Stimulated activated CD8-positive, alpha-beta memory T cell treated with anti-CD3 and anti-CD28 coated beads, Interleukin-7, amount 100 ng/mL, for 4 hours (primary cell): ENCODE measurements at places on chromosomes 4 and X.

DNA sequence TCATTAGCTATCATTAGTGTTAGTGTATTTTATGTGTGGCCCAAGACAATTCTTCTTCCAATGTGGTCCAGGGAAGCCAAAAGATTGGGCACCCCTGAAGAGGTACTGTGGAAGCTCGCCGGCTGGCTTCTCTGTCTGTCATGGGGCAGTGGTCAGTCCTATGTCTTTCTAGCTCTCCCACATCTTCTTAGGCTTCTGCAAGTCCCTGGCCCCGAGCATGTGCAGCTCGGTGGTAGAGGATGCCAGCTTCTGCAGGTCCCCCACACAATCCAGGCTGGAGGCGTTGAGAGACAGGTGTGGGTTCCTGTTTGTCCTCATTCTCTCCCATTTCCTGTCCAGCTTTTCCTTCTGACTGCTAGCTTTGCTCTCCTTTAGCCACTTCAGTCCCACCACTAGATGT, 134.1 kb upstream of the NALF2 start:
- DNase-seq = no peak

GRCh38 chr4:113701169-113701568, 60.4 kb downstream of the CAMK2D start:
- no peak for DNase-seq

- DNase-seq = no peak
Measured at GRCh38 chr4:60384516-60384915, 815.6 kb upstream of the ADGRL3 start.

DNA sequence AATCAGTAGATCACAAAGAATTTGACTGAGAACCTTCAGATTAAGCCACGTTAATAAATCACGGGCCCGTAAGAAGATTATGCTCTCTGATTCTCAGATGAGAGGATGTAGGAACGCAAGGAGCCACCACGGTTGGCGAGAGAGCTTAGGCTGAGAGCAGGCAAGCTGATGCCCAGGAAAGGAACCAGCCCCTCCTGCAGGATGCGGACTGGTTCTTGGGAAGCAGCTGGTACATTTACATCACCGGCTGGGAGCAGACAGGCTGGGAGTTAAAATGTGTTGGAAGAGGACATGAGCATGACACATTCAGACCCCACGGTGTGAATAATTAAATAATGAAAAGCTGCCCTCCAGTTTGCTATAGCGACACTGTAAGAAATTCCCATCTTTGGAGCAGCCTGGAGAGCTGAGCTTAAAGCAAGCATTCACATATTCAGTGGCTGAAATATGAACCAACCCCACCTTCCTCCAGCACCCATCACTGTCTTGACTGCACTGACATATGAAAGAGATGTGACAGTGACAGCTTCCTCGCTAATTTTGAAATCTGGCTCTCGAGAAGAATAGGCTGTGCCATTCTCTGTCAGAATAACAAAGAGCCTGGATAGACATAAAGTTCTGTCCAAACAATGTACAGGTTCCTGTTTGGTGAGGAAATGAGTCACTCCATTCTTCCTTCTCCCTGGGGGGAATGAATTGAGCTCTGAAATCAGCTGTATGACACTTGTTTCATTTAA, 33.1 kb downstream of the LNX1 start:
- no peak for DNase-seq

- no peak for DNase-seq
Measured at GRCh38 chrX:100654261-100654660, 10.3 kb downstream of the SRPX2 start.

GRCh38 chr4:102114118-102114630, 231.1 kb downstream of the SLC39A8 start:
- no peak for DNase-seq

DNA sequence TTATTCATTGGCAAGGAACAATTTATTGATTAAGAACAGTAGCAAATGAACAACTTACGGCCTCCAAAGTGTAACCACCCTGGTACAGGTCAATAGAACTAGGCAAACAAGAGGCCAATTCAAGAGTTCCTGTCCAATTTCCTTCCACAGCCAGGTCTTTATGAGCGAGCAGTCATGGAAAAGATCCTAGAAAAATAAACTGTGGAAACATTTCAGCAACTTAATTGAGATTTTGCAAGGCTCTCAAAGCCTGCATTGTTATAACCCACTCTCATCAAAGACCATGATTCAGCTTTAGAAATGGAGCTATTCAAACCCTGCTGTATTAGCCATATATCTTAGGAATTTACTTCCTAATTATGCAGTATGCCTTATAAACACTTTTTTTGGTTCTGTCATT, 43.6 kb downstream of the UNC5C start:
- no peak for DNase-seq

DNA sequence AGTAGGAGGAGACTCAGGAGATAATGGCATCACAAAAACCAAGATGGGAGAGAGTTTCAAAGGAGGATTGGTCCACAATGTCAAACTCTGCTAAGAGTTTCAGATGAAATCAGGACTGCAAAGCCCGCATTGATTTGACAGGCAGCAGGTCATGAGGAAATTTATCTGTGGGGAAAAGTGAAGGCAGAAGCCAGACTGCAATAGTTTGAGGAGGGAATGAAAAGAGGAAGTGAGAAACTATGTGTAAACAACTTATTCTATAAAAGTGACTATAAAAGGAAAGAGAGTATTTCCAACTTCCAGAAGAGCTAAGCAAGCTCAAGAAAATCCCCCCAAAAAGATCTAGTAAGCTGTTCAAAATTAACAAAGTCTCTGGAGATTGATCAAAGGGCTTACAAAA, 66.3 kb upstream of the DGKK start:
- no peak for DNase-seq

GRCh38 chrX:13607996-13608365, 38.6 kb downstream of the EGFL6 start:
- no peak for DNase-seq

- DNase-seq = no peak
Measured at GRCh38 chr4:93444860-93445259, 383.7 kb upstream of the ATOH1 start.

DNA sequence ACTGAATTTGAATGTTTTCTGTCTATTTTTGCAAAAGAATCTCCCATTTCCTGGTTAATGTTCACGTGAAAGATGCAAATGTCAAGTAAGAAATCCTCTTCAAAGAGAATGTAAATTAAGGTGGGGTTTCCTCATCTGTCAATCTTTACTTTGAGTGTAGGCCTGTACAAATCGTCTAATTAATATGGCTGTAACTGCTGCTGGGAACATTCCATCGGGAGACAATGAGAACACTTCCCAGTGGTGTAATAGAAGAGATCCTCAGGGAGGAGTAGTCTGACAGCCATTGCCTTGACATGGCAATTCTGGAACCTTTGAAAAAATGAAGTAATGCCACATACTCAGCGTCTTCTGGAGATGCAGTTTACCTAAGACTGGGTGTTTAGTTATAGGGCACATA, 3.7 kb downstream of the EREG start:
- no peak for DNase-seq

DNA sequence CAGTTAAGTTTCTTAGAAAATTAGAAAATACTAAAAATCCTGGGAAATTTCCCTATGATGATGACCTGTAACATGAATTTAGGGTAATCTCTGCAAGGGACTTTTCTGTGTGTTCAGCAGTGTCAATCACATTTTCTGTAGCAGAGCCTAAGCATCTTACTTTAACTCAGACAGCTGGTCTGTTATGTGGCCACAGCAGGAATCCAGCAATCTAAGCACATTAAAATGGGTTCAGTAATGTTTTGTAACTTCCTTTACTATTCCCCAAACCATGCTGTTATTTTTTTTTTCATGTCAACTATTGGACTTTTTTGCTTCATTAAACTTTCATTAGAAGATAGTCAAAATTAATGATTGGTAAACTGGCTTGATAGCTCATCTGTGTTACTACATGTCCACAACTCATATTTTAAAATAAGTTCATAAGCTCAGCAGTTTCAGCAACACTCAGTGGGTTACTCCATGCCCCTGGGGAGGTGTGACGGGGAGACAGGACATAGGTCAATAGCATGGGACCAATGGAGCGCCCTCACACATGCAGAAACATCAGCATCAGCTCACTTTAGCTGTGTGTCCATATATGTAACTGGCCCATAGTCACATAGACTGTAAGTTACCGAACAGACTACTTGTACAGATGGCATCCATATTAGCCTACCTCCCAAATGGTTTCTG, 168.0 kb upstream of the PACRGL start:
- DNase-seq = no peak

- DNase-seq = no peak
Measured at GRCh38 chrX:46500054-46500453, 45.2 kb downstream of the ZNF674 start.

DNA sequence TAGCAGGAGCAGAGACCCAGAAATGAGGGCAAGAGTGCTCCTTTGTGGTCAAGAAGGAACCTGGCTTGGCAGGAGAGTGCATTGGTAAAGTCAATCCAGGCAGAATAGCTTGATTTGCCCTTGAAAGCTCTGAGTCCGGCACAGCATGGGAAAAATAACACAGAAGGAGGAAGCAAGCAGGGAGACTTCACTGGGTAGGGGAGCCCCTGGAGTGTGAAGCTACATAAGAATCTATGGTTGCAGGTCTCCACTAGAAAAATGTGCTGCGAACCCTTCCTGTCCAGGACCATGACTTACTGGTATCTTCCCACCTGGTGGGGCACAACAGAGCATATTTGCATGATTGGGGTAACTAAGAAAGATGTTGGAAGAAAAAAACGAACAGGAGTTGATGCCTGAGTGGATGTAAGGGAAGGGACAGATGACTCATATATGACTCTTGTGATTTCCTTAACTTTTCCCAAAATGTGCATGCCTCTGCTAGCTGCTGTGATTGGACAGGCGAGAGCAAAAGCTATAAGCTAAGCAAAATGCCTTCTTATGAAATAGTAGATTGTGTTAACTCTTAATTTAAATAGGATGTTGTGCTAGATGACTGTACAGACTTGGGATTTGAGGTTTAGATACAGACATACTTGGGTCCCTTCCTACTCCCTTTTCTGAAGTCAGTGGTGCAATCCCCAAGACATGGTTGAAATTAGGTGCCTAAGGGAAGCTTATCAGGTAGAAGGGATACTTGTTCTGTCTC, 3.3 kb downstream of the IL13RA1 start:
- no peak for DNase-seq

- no peak for DNase-seq
Measured at GRCh38 chr4:130576218-130576617, 1480.3 kb downstream of the C4orf33 start.
